ENCODE measurements at places on chromosomes 2 and 18.
A peak's percentile ranks its signal among the peaks of the same experiment; 100 is the strongest.

DNA sequence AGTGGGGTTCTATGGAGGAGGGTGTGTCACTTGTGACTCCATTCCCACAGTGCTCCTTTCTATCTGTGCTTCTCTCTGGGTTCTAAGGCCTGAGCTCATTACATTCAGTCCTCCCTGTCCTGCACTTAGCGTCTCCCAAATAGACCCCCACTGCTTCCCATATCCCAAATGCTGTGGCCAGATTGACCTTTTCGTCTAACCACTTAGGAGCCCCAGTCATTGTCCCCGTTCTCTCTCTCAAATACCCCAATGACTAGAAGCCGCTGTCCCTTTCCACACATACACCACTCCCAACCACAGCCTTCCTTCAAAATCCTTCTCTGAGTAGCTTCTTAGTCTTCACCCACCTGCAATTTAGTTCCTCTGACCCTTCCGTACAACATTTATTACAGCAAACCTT, 146.5 kb downstream of the TRIM43 start:
- no peak for DNase-seq

DNA sequence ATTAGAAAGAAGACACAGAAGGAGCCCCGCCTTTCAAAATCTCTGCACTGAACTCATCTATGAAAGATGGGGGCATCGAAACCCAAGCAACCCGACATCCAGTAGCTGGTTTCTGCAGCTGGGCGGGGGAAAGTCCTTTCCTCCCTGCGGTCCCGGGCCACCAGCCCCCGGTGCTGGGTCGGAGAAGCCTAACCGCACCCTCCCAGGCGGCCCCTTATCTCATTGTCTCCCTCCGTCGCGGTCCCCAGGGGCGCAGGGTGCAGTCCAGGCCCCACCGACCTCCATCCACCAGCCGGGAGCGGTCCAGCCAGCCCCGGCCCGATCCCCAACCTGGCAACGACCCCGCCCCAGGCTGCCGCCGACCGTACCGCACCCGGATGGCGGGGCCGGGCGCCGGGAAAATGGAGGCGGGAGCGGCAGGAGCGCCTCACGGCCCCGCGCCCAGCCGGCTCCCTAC, 452 bp downstream of the RAPH1 start:
- DNase-seq, result no peak

DNA sequence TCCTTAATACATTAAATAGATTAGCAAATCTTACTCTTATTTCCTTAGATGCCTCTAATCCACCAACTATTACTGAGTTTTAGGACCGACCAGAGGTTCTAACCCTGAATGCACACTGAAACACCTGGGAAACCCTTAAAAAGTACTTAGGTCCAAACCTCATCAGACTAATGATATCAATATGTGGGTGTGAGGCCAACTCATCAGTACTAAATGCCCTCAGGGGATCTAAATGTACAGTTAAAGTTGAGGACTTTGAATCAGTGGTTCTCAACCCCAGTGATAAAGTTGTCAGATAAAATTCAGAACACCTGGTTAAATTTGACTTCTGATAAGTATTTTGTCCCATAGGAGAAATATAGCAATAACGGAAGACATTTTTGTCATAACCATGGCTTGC, 20.9 kb downstream of the MMADHC start:
- no peak for DNase-seq

- no peak for DNase-seq
Observed at GRCh38 chr2:150109912-150110311, 377.6 kb downstream of the RND3 start.

GRCh38 chr18:39389800-39390379, 1824.3 kb upstream of the CELF4 start:
- no peak for DNase-seq

GRCh38 chr18:3150274-3150673, 69.5 kb downstream of the MYOM1 start:
- DNase-seq, result no peak

DNA sequence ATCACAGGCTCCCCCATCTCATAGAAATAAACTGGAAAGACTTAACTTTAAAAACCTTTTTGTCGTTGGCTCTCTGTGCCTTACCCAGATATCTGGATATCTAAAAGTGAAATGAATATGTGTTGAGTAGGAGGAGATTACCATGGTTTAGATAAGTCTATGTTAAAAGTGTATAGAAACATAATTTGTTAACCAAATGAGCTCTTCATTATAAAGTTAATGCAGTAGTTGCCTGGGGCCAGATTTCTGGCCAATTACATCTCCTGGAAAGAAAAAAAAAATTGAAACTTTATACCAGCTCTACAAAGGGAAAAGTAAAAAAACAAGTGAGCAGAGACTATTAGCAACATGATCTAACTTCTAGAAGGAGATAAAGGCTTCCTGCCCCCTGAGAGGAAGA, 259.6 kb upstream of the UBE2E3 start:
- no peak for DNase-seq

- DNase-seq, result peak; percentile 96
Observed at GRCh38 chr2:33291278-33292013, 185.0 kb upstream of the RASGRP3 start.

- DNase-seq, result no peak
Observed at GRCh38 chr2:198930170-198930569, 527.6 kb downstream of the SATB2 start.

- DNase-seq, result no peak
Observed at GRCh38 chr2:189624648-189625355, 36.5 kb upstream of the ASNSD1 start.

DNA sequence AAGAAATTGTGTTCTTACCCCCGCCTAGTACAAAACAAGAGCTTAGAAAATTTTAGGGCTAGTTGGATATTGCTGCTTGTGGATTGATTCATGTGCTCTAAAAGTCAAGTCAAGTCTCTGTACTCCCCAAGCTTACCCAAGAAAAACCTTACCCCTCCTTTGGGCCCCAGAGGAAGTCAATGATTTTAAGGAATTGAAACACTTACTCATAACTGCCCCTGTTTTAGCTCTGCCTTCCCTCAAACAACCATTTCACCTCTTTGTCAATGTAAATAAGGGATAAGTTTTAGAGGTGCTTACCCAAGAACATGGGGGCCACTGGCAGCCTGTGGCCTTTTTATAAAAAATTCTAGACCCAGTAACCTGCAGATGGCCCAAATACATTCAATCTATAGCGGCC, 136.6 kb upstream of the RMP24 start:
- DNase-seq, result no peak

GRCh38 chr2:162297925-162298552, 20.4 kb downstream of the IFIH1 start:
- DNase-seq, result peak; percentile 41

DNA sequence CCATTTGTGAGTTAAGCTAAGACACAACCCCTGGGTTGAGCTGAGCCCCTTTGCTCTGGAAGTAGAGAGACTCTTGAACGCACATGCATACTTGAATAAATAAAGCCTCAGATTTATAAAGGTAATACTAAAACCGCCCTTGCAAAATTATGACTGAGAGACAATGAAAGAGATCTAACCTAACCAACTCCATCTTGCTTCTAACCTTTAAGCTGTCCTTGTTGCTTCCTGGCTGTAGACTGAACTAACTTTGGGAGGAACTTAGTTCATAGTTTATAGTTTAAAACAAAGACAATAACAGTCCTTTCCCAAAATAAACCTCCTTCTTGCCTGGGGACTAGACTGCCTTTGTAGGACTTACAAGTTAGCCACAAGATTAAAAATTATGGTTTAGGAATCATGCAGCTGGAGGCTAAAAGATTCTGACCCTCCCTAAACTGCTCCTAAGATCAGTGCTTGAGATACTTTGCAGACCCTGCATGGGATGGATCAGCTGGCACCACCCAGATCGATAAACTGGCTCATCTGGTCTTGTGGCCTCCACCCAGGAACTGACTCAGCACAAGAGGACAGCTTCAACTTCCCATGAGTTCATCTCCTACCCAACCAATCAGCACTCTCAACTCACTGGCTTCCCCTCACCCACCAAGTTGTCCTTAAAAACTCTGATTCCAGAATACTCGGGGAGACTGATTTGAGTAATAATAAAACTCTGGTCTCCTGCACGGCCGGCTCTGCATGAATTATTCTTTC, 240.2 kb upstream of the SLC14A2 start:
- DNase-seq, result no peak

GRCh38 chr2:120646994-120647393, 88.7 kb upstream of the GLI2 start:
- DNase-seq, result no peak

DNA sequence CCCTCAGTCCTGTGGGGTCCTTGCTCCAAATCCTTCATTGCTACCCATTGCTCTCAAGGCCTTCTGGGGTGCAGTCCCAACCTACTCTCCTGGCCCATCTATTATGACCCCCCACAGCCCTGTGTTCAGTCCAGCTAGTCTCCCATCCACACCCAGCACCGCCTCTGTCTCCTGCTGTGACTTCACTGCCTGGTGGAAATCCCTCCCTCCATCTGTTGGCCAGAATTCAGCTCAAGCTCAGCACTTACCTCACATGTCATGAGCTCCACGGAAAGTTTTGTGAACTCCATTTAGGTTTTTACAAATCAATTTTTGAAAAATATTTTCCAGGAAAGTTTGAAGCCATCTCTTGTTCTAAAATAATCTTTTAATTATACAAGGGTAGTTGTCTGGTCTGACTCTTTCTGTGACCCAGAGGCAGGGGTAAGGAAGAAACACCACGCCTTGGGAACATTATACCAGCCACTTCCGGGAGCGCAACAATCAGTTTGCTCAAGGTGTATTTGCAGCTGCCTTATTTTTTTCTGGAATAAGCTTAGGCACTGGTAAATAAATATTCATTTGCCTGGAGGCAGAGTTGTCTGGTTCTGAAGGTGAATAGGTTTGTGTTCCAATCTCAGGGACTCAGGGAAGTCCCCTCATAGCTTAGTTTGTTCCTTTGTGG, 110.8 kb downstream of the VIT start:
- no peak for DNase-seq

- no peak for DNase-seq
Observed at GRCh38 chr2:39870871-39871270, 91.8 kb upstream of the THUMPD2 start.

GRCh38 chr2:158179660-158180059, 78.0 kb downstream of the UPP2 start:
- DNase-seq, result no peak

- DNase-seq, result no peak
Observed at GRCh38 chr2:1600191-1601066, 143.9 kb downstream of the PXDN start.

DNA sequence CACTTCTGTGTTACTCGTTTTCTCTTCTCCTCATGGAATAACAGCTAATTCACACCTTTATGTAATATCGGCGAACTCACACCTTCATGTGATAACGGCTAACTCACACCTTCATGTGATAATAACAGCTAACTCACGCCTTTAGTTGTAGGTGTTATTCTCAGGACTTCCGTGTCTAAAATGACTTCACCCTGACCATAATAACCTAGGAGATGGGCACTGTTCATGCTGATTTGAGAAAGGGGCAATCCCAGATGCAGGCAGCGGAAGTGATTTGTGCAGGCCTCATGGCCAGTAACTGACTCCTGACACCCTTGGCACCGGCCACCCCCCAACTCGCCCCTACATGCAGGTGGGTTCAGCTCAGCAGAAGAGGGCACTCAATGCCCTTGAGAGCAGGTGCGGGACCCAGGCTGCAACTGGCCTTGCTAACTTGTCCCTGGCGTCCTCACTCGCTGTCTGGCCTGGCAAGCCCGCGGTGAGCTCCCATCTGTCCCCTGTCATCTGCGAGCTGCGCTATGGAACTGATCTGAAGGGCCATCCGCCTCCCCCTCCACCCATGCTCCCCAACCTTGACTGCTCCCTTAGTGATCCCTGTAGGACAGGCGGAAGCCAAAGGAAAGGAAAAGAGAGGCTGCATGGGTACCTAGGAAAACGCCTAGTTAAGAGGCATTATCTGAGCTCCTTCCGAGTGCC, 42.6 kb upstream of the MTCL1 start:
- no peak for DNase-seq

DNA sequence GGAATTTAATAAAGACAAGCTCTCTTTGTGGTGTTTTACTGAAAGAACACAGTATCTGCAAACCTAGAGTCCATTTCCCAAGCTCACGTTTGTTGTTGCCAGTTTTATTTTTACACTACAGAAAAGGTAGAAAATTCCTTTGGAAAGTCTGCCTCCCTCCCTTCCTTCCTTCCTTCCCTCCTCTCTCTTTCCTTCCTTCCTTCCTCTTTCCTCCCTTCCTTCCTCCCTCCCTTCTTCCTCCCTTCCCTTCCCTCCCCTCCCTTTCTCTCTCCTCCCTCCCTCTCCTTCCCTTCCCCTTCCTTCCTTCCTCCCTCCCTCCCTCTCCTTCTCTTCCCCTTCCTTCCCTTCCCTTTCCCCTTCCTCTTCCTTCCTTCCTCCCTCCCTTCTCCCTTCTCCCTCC, 136.3 kb upstream of the REV1 start:
- no peak for DNase-seq

DNA sequence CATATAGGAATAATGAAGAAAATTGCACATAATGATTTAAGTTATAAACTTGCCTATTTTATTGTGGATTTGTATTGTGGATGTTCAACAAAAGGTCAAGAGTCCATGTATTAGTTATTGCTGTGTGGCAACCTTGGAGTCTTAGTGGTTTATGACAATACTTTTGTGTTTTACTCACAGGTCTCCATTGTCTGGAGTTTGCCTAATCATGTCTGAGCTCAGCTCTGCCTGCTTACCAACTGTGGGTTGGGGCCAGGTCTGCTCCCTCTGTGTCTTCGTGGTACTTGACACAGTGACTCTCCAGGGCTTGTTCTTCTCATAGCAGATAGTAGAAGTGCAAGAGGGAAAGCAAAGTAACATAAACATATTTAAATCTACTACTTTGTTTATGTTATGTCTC, 382.5 kb downstream of the CBLN2 start:
- no peak for DNase-seq

DNA sequence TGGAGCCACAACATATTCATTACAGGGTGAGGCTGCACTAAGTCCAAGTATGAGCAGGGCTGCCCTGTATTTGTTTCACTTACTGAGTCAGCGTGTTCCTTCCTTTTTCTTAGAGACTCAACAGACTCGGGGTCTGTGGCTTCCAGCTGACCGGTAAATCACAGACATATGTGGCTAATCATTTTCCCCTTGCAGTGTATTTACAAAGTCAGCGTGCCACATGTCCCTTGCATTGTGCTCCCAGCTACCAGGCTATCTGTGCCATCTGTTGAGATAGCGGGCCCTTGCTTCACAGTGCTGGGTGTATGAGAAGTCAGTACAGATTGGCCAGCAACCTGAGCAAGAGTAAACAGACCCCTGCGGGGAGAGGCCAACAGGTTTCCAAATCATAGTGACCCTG, 254.3 kb downstream of the LRRTM1 start:
- no peak for DNase-seq

DNA sequence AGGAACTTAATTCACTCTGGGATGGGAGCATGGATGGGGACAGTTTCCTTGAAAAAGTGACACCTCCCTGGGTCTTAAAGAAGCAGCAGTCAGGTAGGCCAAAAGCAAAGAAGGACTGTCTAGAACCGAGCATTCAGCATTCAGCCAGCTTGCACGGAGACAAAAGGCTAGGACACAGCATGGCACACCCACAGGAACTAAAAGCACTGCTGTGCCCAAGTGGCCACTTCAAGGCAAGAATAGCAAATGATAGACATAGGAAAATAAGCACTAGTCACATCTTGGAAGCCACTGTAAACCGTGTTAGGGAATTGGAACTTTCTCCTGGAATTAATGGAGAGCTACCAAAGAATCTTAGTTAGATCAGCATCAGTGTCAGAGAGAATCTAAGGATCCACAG, 47.0 kb downstream of the LRP2 start:
- DNase-seq, result no peak

- no peak for DNase-seq
Observed at GRCh38 chr18:67766930-67767329, 250.4 kb upstream of the DSEL start.

GRCh38 chr2:47189635-47190034, 34.5 kb upstream of the STPG4 start:
- DNase-seq, result peak; percentile 45

Data from pulmonary artery endothelial cell (primary cell).